ENCODE measurements at places on chromosomes 12 and 14.

DNA sequence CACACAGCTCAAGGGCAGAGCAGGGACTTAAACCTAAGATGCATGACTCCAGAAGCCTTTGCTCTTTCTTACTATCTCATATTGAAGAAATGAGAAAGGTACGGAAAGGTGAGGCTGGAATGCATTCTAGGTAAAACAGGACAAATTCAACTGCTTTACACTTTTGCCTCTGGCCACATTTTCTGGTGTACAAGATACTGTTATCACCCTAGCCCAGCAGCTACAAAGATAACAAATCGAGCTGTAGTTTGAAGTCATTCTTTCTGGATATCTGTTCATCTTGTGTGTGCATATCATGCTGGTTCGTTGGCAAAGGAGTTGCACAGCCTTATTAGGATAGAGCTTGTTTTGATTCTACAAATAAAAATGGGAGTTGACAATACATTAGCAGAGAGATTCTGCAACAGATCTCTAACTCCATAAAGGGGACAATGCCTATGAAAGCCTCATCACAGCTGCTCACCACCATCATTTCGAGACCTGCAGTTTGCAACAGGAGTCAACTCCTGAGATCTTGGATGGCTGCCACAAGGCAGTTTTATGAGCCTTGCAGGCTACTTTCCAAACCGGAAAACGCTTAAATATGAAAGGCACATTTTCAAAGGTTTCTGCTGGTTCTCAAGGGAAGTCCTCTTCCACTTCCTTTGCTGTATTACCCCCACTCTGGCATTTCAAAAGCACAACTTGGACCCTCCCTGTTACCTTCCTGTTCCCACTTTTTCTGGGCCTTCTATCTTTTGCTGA lies 64.9 kb downstream of the STXBP6 start:
- DNase-seq: peak; percentile 98

GRCh38 chr12:125244338-125244737 lies 179.1 kb downstream of the AACS start:
- DNase-seq: no peak

GRCh38 chr12:65965358-65965757 lies 141.1 kb downstream of the HMGA2 start:
- no peak for DNase-seq

- no peak for DNase-seq
Observed at GRCh38 chr12:52879394-52880351, 25.2 kb downstream of the KRT8 start.

- DNase-seq: peak; percentile 44
Observed at GRCh38 chr12:124764870-124765580, 98.6 kb downstream of the SCARB1 start.

- no peak for DNase-seq
Observed at GRCh38 chr12:62248873-62249272, 11.3 kb upstream of the USP15 start.

- no peak for DNase-seq
Observed at GRCh38 chr12:128155571-128155970, 111.4 kb upstream of the TMEM132C start.

DNA sequence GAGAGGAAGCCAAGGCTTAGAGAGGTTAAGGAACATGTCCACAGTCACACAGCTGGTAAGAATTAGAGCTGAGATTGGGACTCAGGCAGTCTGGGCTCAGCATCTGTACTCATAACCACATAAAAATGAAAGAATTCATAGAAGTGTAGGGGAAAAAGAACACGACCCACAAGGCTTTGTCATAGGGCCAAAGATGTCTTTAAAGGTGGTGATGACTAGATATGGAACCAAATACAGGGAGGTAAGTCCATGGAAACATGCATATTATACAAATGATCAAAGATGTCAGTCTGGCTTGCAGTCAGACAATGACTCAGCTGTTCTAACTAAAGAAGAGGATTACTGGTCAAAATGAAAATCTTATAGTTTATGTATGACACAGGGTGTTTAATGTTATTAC lies 7.2 kb upstream of the SSPN start:
- no peak for DNase-seq

DNA sequence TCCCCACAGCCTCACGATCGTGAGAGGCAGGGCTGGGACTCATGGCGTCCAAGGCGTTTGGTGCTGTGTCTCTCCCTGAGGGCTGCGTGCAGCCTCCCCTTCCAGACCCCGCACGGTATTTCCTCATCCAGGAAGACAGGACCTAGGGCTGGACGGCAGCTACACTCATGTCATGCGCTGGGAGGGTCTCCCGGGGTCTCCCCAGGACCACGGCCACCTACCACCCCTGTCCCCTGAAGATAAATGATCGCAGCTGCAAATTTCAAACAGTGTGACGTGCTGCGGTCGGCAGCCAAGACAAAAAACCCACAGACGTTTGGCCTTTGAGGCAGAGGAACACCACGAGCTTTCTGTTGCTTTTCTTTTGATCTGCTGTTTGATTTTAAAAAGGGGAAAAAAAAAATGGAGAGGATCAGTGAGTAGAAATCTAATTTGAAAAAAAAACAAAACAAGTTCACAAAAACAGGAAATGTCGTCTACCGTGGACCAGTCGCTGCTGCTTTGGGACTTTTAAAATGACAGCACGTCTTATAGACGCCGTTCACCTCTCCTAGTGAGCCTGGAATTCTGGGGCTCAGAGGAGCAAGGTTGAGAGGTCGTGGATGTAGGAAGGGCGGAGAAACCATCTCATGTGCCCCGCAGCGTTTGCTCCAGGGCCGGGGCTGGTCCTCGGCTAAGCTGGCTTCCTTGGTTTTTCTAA lies 237.6 kb downstream of the SLC41A2 start:
- no peak for DNase-seq

DNA sequence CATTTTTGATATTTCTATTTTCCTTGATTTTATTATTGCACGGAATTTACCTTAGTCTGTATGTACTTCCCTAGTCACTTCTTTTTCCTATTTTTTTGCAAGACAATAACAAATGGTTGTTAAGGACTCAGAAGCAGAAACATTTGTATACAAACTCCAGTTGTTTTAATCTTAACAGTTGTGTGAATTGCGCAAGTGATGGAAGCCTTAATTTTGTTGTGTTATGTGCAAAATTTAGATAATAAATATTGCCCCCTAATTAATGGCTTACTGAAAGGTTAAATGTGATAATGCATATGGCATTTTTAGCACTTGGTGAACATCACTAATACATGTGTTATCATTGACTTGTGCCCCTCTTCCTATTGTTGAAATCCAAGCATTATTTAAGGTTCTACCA lies 82.0 kb downstream of the MGAT4C start:
- DNase-seq: no peak

DNA sequence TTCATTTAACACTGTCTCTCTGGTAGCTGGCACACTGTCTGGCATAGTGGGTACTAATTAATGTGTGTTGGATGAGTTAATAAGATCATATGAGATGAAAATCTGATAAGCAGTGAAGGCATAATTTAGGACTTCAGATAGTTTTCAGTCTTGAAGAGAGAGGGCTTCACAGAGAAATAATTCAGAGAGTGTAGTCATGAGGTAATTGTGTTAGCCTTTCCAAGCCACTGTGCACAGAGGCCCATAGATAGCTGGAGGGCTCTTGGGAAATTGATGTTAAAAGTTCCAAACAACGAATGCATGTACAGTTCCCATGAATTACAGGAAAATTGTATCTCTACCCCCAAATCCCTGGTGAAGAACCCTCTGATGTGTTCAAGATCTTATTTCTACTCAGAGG lies 133.8 kb upstream of the HMGA2 start:
- DNase-seq: no peak

GRCh38 chr12:90199006-90199405 lies 490.4 kb upstream of the ATP2B1 start:
- DNase-seq: no peak

- DNase-seq: no peak
Observed at GRCh38 chr12:79527473-79527872, 163.3 kb downstream of the PAWR start.
